LHCN-M2 (cell line): ENCODE measurements at places on chromosomes 1 and 21.

- no peak for DNase-seq
These were observed 33.1 kb upstream of the GORAB start for GRCh38 chr1:170498876-170499275.

DNA sequence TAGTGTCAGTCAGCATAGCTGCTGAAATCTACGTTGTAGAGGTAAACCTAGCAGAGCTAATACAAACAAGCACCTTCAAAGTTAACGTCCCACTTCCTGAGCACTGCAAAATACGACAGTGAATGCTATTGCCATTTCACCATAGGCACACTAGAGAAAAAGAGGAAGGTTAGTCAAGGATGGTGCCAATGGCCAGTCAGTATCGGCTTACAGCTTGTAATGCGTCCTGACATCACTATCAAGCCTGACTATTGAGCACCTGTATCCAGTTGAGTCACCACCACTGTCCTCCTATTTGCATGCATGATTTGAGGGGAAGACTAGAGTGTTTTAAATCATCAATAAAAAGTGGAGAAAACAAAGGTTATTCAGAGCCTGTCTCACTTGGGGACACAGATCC is 34.4 kb downstream of the NUCKS1 start:
- DNase-seq = no peak

DNA sequence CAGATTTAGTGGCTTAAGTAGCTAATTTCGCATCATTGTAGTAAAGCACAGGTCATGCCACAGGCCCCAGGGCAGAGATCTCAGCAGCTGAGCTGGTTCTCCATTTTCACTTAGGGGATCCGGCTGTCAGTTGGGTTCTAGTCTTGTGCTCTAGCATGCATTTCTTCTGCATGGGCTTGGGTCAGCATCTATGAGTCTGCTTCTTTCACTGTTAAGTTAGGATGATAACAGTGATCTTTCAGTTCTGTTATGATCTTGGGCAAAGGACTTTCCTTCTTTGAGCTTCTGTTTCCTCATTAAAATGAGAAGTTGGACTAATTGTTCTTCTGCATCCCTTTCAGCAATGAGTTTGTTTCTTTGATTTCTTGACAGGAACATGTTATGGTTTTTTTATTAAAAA is 123.6 kb upstream of the DNAH14 start:
- no peak for DNase-seq

DNA sequence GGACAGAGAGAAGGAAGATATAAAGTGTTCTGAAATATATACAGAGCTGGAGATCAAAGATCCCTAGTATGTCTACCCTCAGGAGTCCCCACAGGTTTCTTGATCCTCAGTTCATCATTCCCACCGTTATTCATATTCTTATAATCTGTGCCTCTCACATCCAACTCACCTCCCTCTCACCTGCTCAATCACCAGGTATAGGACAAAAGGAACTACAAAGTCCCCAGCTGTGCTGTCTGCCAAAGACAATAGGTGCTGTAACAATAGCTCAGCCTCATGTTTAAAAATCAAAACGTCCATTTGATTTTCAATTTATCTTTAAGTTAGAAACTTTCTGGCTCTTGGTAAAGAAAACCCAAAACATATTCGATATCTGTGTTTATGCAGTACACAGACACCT is 121.1 kb upstream of the PKN2 start:
- no peak for DNase-seq

GRCh38 chr1:112772781-112773180 is 57.6 kb upstream of the PPM1J start:
- no peak for DNase-seq

GRCh38 chr21:42974832-42975820 is 764 bp downstream of the PKNOX1 start:
- DNase-seq = peak; percentile 61

DNA sequence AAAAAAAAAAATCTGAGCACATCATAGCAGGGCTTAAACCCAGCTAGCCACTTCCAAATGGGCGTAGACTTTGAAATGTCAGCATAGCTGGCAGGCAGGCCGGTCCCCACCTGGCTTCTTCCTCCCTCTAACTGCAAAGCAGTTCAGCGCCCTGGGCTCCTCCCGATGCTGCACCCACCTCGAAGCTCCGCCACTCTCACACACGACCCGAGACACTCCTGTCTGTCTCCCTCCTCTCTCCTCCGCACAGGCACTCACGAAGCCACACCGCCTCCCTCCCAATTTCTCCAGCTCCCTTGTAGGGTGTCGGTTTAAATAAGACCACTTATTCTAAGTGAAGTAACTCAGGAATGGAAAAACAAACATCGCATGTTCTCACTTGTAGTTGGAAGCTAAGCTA is 301.3 kb downstream of the NPHP4 start:
- no peak for DNase-seq

DNA sequence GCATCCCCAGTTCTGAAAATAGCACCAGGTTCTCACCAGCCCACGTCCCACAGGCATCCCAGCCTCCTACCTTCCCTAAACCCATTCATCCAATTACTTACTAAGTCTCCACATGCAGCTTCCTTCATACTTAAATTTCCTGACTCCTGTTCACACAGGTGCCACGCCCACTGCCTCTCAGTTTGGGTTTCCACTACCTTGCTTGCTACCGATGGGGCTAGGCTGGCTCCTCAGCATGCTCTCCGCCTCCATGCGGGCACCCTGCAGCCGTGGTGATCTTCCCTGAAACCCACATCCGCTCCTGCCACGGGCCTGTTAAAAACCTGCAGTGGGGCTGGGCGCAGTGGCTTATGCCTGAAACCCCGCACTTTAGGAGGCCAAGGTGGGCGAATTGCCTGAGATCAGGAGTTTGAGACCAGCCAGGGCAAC is 70.4 kb upstream of the ANGPTL1 start:
- DNase-seq = no peak

- peak; percentile 28 for DNase-seq
These were observed 207.1 kb downstream of the NUF2 start for GRCh38 chr1:163528710-163529348.

DNA sequence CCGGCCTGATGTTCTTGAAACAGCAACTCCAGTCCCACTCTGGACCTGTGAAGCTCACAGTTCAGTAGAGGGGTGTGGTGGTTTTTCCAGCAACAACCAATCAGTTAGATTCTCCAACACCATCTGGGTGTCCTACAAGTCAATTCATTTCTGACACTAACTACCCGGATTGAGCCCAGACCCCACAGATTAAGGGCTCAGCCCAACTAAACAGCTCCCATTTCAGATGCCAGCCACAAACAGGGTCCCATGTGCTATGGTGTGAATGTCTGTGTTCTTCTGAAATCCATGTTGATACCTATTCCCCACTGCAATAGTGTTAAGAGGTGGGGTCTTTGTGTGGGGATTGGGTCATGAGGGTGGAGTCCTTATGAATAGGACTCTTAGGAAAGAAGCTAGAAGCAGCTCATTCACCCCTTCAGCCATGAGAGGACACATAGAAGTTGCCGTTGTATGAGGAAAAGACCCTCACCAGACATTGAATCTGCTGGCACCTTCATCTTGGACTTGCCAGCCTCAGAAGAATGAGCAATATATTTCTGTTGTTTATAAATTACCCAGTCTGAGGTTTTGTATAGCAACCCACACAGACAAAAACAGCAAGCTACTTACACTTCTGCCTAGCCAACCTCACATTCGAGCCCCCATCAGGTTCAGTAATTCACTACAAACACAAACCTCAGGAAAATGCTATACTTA is 53.6 kb downstream of the IRF2BP2 start:
- no peak for DNase-seq

DNA sequence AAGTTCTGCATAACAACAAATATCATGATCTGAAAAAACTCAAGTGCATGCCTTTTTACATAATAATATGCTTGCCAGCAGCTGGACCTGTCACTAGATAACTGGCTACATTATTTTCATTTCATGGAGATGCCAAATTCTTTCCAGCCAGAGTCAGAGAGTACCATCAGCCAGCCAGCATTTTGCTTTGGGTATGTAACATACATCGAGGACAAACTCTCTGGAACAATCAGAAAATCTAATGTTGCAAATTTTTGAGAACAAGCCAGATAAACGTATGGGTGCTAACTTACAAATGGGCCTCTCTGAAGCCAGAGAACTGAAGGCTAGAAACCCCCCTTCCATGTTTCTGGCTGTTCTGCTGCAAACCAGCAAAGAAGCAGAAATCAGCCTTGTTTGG is 76.3 kb upstream of the BACE2 start:
- DNase-seq = no peak

- DNase-seq = no peak
These were observed 81.8 kb upstream of the PLXNA2 start for GRCh38 chr1:208326033-208326432.

- DNase-seq = no peak
These were observed 23.5 kb upstream of the ZBTB18 start for GRCh38 chr1:244027491-244028145.

DNA sequence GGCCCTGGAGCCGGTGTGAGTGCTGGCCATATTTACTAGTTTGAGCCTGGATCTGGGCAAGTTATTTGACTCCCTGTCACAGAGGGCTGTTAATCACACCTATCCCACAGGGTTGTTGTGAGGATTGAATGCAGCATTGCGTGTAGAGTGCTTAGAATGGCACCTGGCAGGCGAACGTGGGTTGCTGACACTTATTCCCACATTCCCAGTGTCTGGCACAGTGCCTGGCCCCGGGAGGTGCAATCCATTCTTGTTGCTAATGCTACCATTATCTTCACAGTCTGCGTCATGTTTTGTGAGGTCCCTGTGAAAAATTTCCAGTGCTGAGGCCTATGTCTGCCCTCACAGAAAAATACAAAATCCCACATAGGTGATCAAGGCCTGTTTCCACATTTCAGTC is 66.1 kb downstream of the CD2 start:
- DNase-seq = peak; percentile 48

- no peak for DNase-seq
These were observed 50.2 kb downstream of the MAB21L3 start for GRCh38 chr1:116161390-116161789.

DNA sequence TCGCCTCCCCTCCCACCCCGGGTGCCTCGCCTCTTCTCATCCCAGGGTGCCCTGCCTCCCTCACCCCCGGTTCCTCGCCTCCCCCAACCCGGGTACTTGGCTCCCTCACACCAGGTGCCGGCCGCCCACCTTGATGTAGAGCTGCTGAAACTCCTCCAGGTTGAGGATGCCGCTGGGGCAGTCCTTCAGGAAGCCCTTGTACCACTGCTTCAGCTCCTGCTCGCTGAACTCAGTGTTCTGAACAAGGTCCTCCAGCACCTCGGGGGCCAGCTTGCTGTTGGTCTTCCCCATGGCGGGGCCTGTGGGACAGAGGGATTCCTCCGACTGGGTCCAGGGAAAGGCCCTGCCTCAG is 6.9 kb downstream of the HPCAL4 start:
- no peak for DNase-seq

DNA sequence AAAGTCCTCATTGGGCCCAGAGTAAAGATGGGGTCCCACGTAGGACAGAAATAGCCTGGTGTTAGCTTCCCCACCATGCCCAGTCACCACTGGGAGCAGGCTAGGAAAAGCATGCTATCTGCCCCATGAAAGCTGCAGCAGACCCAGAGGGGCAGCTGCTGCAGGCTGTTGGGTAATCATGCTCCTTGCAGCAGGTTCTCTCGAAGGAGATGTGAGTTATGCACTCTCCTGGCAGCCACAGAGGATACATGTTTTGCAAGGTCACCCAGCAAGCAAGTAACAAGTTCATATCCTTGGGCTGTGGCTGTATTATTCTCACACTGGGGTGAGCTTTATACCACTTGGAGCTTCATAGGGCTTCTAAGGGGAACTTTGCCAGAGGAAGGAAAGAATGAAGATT is 9.1 kb upstream of the HEYL start:
- DNase-seq = peak; percentile 81

DNA sequence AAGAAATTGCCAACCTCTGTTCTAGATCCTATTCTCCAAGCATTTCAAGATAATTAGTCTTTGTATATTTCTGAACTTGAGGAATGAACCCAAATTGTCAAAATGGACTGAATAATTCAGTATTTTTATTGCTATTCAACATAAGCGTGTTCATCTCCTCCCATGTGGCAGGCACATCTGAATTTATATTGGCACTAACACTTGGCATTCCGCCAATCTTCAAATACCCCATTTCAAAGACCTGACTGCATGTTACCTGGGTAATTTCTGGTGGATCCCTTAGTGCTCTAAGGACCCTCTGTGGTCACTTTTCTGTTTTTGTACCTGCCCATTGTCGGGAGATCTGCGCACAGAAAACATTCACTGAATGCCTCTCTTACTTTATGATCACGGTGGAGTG is 66.6 kb downstream of the BACE2 start:
- no peak for DNase-seq

DNA sequence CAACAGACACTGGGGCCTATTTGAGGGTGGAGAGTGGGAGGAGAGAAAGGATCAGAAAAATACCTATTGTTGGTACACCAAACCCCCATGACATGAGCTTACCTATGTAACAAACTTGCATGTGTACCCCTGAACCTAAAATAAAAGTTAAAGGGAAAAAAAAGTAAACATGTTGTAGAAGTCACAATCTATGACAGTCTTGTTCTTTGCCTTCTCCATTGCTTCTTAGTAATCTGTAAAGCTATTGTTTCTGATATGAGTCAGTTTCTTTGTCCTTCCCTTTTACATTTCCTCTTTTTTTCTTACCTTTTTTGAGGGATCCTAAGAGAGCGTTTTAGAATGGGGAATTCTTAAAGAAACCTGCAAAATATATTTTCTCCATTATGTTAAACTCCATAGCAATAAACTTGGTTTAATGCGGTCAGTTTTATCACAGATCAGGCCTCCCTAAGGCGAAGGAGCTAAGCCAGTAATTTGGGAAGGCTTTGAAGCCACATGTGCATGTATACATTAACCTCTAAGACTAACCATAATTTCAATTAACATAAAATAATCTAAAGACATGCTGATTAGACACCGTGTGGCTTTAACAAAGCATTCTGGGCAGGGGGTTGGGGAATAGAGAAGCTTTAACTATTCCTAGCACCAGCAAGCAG is 77.8 kb upstream of the C1orf105 start:
- no peak for DNase-seq

GRCh38 chr21:32383812-32384211 is 9.0 kb downstream of the URB1 start:
- DNase-seq = no peak

DNA sequence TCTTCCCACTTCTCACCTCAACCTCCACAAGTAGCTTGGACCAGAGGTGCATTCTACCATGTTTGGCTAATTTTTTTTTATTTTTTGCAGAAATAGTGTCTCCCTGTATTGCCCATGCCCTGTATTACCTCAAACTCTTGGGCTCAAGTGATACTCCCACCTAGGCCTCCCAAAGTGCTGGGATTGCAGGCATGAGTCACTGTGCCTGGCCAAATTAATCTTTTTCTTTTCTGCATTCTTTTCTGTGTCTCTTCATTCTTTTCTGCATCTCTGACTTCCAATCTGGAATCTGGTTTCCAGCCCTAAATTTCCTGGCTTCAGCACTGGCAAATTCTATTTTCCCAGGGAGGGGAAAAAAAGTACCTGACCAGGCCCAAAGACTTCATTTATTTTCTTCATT is 31.2 kb upstream of the TACSTD2 start:
- DNase-seq = no peak

- DNase-seq = no peak
These were observed 33.2 kb downstream of the KCND3 start for GRCh38 chr1:111956155-111956771.
